ENCODE measurements at places on chromosomes 16 and 17.

DNA sequence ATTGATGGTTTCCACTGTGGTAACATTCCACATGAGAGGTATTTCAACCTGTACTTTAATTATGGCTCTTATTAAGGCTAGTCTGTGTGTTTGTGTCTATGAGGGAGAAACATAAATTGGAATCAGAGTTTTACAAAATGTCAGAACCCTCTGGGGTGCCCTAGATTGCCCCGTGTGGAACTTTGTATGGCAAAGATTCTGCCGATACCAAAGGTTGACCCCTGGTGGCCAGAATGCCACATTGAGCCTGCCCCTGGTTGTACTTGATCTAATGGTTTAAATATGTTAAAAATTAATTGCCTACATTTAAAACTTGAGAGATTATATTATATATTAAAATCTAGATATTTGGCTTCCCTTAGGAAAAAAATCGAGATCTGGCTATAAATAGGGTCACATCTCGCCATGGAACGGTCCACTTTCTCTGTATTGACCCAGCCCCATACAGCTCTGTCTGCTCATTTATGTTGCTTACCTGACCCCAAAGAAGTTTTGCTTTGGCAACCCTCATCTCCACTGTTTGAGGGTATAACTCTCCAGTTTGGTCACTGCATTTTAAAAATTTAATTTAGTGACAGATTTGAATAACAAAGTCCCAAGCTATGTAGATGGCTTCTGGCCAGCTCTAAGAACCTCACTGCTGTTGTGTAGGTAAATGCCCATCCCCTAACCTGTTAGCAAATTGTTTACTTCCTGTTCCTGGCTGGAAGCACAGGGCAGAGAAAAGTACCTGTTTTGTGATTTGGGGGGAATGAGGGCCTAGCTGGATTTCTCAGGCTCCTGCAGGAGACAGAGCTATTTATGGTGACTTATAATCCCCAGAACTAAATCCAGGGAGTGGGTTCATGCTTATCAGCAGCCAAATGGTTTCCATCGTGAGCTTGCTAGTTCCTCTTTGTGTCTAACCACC lies 95.0 kb downstream of the PLCG2 start:
- no peaks in the 10 kb centered on the region for H3K27me3 ChIP-seq
- no peak overlapping the region for H3K27ac ChIP-seq
- DNase-seq = peak; percentile 22
- no peak overlapping the region for H3K4me3 ChIP-seq
- no peaks in the 10 kb centered on the region for H3K36me3 ChIP-seq
- H3K4me1 ChIP-seq = no peaks in the 10 kb centered on the region

- DNase-seq = no peak
- peaks cover 13% of the 10 kb centered on the region for H3K4me1 ChIP-seq
- H3K36me3 ChIP-seq = peaks cover 57% of the 10 kb centered on the region
- H3K27me3 ChIP-seq = no peaks in the 10 kb centered on the region
Observed at GRCh38 chr16:67651847-67652246, 6.9 kb downstream of the CARMIL2 start.

DNA sequence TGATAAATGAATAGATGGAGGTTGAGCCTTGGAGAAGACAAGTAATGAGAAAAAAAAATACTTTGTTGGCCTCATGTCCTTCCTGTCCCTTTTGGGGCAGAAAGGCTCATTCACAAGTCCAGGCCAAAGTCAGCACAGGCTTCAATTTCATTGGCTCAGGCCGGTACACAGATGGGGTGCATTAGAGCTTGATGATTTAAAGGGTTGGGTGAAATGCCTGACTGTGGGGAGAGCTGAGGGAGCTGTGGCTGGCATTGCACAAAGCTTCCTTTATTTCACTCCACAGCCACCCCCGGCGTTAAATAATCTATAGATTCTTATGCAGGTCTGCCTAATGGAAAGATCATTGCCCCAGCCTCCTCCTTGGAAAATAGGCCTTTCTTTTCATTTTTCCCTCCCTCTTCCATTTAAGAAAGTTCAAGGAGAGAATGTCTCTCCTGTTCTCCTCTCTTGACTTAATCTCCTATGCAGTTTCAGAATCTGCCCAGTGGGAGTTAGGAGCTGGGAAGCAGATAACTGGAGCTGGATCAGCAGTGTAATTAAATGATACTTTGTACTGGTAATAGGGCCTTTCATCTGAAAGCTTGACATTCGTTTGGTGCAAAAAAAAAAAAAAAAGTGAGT lies 24.4 kb downstream of the YPEL2 start:
- H3K4me3 ChIP-seq = no peak overlapping the region
- no peaks in the 10 kb centered on the region for H3K27me3 ChIP-seq
- H3K36me3 ChIP-seq = peaks cover 29% of the 10 kb centered on the region
- H3K27ac ChIP-seq = peak overlapping the region; percentile 96

DNA sequence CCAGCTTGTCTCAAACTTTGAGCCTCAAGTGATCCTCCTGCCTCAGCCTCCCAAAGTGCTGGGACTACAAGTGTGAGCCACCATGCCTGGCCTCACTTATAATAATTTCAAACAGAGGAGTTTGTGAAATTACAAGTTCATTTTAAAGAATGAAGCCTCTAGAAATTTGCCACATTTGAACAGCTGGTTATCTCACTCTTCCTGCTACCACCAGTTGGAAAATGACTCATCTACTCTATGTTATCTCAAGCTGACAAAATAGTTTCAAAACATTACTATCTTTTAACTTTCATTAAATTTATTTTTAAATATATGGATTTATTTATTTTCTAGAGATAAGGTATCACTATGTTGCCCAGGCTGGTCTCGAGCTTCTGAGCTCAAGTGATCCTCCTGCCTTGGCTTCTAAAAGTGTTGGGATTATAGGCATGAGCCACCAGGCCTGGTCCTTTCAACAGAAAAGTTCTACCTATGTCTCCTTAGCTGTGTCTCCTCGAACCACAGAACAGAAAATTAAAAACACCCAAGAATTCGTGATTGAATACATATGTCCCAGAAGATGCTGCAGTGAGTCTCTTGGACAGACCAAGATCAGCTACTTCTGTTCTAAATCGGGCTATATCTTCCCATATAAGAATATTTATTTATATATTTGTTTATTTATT lies 47.6 kb downstream of the MYH13 start:
- peaks cover 21% of the 10 kb centered on the region for H3K27me3 ChIP-seq
- no peaks in the 10 kb centered on the region for H3K4me1 ChIP-seq
- H3K36me3 ChIP-seq = no peaks in the 10 kb centered on the region
- DNase-seq = no peak
- no peak overlapping the region for H3K27ac ChIP-seq
- no peak overlapping the region for H3K4me3 ChIP-seq

- no peak overlapping the region for H3K27ac ChIP-seq
- peaks cover 13% of the 10 kb centered on the region for H3K4me1 ChIP-seq
- H3K4me3 ChIP-seq = no peak overlapping the region
- H3K36me3 ChIP-seq = no peaks in the 10 kb centered on the region
Observed at GRCh38 chr16:69555437-69555836, 10.3 kb upstream of the NFAT5 start.

- H3K27ac ChIP-seq = no peak overlapping the region
- DNase-seq = no peak
- H3K27me3 ChIP-seq = peaks cover 35% of the 10 kb centered on the region
- H3K4me1 ChIP-seq = peaks cover 2% of the 10 kb centered on the region
Observed at GRCh38 chr17:16814439-16814838, 124.4 kb downstream of the CCDC144A start.

GRCh38 chr17:7922845-7923628 lies 6.6 kb downstream of the KCNAB3 start:
- no peaks in the 10 kb centered on the region for H3K36me3 ChIP-seq
- peaks cover 20% of the 10 kb centered on the region for H3K4me1 ChIP-seq
- peak overlapping the region; percentile 85 for H3K4me3 ChIP-seq
- peak overlapping the region; percentile 95 for H3K27ac ChIP-seq
- H3K27me3 ChIP-seq = no peaks in the 10 kb centered on the region

DNA sequence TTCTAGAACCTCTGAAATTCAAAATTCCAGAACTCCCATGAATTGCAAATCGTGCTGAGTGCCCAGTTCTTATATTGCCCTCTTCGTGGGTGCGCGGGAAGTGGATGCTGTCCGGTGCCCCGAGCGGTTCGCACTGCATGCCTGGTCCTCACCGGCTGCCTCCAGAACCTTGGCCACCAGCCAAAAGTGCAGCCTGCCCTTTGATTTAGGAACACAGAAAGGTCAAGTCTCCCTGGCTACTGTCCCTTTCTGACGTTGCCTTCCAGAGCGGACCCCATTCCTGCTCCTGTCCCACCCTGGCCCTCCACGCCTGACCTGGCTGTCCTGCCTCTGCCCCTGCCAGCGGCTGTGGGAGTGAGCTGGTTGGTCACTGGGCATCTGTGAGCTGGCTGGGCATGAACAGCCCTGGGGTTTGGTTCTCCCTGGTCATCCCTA lies 9.7 kb downstream of the NEUROD2 start:
- H3K27me3 ChIP-seq = peaks cover 92% of the 10 kb centered on the region
- peaks cover 11% of the 10 kb centered on the region for H3K4me1 ChIP-seq
- DNase-seq = no peak
- H3K4me3 ChIP-seq = no peak overlapping the region

DNA sequence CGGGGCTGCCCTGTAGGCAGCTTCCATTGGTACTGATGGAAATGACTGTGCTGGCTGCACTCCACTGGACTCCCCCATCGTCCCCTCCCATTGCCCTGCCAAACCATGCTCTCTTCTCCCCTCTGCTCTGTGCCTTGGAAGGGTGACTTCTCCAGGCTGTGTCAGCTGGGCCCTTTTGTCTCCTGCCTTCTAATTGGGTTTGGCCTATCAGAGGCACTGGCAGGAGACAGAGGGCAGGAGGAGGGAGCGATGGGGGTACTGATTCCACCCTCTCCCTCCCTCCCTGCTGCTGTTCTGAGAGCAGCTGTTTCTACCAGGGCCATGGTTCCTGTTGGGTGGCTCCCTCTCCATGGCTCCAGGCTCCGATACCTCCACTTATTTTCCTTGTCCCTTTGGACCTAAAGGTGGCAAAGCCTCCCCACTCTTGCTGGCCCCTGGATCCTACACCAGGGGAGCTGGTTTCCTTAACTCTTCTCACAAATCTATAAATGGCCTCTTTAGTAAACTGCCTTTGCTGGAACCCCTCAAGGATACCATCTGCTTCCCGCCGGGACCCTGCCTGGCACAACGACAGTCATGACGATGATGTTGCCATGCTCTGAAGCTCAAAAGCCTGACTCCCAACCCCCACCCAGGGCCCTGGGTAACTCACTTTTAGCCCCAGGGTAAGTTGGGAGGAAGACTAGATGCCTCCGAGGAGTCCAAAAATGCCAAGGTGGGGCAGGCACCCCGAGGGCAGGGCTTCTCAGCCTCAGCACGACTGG lies 123.8 kb upstream of the RPL38 start:
- no peaks in the 10 kb centered on the region for H3K4me1 ChIP-seq
- peaks cover 24% of the 10 kb centered on the region for H3K27me3 ChIP-seq
- DNase-seq = no peak
- H3K36me3 ChIP-seq = no peaks in the 10 kb centered on the region

GRCh38 chr17:58587713-58588117 lies 73.3 kb upstream of the MTMR4 start:
- H3K36me3 ChIP-seq = no peaks in the 10 kb centered on the region
- peak; percentile 31 for DNase-seq
- H3K27ac ChIP-seq = no peak overlapping the region
- no peaks in the 10 kb centered on the region for H3K4me1 ChIP-seq
- H3K4me3 ChIP-seq = no peak overlapping the region

- no peak overlapping the region for H3K4me3 ChIP-seq
- no peak for DNase-seq
- peaks cover 3% of the 10 kb centered on the region for H3K27me3 ChIP-seq
- H3K4me1 ChIP-seq = no peaks in the 10 kb centered on the region
Observed at GRCh38 chr16:30619202-30619601, 9.0 kb upstream of the ZNF689 start.

DNA sequence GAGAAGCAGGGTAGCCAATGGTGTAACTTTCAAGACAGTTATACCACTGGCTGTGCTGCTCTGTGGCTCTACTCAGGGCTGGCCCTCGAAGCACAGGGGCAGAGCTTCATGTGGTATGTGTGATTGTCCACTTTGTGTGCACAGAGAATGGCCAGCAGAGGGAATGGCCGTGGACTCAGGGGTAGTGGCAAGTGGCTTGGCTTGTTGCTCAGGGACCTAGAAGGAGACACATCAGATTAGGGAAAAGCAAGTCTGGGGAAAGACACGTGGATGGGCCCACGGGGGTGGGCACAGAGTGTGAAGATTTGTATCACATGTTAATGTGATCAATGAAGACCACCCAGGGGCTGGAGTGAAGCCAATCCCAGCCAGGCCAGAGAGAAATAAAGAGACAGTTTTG lies 20.0 kb upstream of the XYLT2 start:
- no peak overlapping the region for H3K4me3 ChIP-seq
- DNase-seq = no peak
- no peak overlapping the region for H3K27ac ChIP-seq

GRCh38 chr17:79046916-79047280 lies 22.9 kb downstream of the C1QTNF1 start:
- no peak overlapping the region for H3K27ac ChIP-seq
- H3K36me3 ChIP-seq = no peaks in the 10 kb centered on the region
- H3K4me1 ChIP-seq = peaks cover 13% of the 10 kb centered on the region

- DNase-seq = peak; percentile 81
- peak within 1 kb of the TSS; percentile 29 for H3K27ac ChIP-seq
- peaks cover 2% of the 10 kb centered on the region for H3K36me3 ChIP-seq
- H3K4me3 ChIP-seq = peak within 1 kb of the TSS; percentile 82
Observed at GRCh38 chr16:58499615-58500351, at the start of gene NDRG4. NDRG4 (plus strand) TSS chr16:58500143; CDS start chr16:58500249, 106 bp downstream.

DNA sequence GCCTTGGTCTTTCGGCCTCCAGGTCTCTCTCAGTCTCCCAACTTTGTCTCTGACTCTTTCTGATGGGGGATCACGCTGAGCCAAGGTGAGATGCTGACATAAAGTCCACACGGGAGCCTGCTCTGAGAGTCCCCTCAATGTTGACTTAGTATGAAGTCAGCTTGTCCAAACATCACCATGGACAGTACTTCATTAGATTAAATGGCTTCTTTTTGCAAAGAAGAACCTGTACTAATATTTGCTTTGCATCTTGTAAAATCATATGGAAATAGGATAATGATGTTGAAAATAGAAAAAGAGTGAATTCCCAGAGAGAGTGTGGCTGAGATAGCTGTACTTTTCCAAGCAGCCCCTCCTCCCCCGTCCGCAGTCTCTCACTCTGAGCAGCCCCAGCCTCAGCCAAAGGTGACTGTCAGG lies 56.7 kb upstream of the SIAH1 start:
- no peaks in the 10 kb centered on the region for H3K36me3 ChIP-seq
- no peak overlapping the region for H3K4me3 ChIP-seq
- H3K27me3 ChIP-seq = no peaks in the 10 kb centered on the region
- no peak for DNase-seq
- H3K4me1 ChIP-seq = no peaks in the 10 kb centered on the region
- H3K27ac ChIP-seq = no peak overlapping the region

GRCh38 chr17:41885733-41886132 lies 20.5 kb upstream of the KLHL11 start:
- peaks cover 18% of the 10 kb centered on the region for H3K36me3 ChIP-seq
- no peaks in the 10 kb centered on the region for H3K4me1 ChIP-seq
- H3K27ac ChIP-seq = no peak overlapping the region
- DNase-seq = no peak

- H3K4me1 ChIP-seq = peaks cover 56% of the 10 kb centered on the region
- no peaks in the 10 kb centered on the region for H3K36me3 ChIP-seq
- no peak overlapping the region for H3K4me3 ChIP-seq
- peak; percentile 13 for DNase-seq
Observed at GRCh38 chr16:35678-36305, 17.6 kb downstream of the POLR3K start.

Data from naive thymus-derived CD8-positive, alpha-beta T cell (primary cell).